SW480 (cell line): ENCODE measurements at places on chromosomes 2 and 18.

DNA sequence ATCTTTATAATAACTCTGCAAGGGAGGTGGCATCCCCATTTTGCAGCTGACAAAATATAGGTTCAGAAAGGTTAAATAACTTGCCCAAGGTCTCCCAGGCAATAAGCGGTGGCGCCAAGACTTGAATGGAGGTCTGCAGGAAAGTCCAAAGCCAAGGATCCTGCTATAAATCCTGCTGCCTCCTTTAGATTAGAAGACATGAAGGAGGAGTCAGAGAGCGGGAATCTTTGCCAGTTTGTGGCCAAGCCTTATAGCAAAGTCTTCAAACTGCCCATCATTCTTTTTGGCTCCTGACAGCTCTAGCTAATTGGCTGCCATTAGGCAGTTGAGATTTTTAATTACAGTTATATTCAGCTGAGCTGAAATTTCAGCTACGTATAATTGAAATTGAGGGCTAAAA, 114.3 kb downstream of the C1D start:
- no peak for DNase-seq

DNA sequence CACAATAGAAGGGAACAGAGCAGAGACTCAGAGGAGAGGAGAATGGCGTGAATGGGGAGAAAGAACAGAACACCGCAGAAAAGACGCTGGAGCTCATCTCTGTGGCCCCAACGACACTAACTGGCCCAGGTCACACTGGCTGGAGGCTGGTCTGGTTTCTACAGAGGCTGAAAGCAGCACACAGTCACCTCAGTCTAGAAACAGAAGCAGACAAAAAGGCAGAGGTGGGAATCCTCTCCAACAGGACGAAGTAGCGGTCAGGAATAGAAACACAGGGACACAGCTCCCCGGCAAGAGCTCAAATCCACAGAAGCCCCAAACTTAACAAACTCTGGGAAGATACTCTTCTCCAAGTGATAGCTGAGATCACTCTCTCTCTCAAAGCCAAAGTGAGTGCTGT, 9.2 kb downstream of the SLC66A2 start:
- no peak for DNase-seq

- DNase-seq, result no peak
Observed at GRCh38 chr2:96623116-96623515, 15.0 kb downstream of the KANSL3 start.

- no peak for DNase-seq
Observed at GRCh38 chr2:223641082-223641481, 38.9 kb upstream of the SCG2 start.

- DNase-seq, result no peak
Observed at GRCh38 chr18:75421656-75422055, 5.8 kb downstream of the SMIM21 start.

- DNase-seq, result no peak
Observed at GRCh38 chr2:218261423-218262236, 815 bp downstream of the GPBAR1 start.

DNA sequence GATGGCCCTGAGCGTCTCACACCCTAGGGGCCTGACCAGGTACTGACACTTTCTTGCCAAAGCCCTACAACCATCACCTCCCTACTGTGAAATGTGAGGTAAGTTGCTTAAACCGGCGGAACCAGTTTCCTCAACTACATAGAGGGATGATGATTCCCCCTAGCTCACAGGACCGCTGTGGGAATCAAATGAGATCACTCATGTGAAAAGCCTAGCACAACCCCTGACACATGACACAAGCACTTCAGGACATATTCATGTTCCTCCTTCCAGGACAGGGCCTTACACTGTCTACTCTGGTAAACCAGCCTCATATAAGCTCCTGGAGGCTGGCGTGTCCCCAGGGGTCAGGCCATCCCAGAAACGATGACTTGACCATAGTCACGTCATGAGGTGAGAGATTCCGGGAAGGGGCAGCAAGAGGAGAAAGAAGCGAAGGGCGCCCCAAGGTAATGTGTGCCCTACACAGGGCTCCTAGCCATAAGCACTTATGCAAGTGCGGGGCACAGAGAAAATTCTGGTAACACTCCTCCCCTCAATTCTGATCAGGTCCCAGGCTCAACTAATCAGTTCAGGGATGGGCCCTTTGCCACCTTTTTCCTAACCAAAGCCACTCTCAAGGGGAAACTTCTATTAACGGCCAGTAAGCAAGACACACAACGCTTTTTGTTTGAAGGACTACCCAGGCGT, 49.5 kb downstream of the C2orf42 start:
- DNase-seq, result peak; percentile 60

GRCh38 chr18:62138461-62139235, 48.2 kb downstream of the PIGN start:
- no peak for DNase-seq

DNA sequence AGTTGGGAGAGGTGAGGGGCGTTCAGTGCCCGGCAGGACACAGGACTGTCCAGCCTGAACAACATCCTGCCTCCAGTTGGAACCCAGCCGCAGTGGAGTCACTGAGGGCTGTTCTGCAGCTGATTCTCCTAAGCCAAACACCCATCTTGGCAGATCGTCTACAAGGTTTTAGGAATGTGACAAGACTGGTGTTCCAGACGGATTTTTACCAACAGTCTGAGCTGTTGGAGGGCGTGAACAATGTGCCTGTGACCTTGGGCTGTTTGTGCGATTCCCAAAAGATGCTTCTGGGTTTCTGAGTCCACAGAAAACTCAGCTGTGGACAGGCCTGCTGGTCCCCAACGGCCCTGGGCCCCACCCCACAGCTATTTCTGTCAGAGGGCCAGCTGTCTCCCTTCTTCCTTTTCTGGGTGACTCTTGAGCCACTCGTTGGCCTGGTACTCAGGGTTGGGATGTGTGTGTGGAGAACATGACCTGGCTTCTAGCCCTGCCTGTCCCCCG, 5.7 kb downstream of the LRRFIP1 start:
- no peak for DNase-seq

DNA sequence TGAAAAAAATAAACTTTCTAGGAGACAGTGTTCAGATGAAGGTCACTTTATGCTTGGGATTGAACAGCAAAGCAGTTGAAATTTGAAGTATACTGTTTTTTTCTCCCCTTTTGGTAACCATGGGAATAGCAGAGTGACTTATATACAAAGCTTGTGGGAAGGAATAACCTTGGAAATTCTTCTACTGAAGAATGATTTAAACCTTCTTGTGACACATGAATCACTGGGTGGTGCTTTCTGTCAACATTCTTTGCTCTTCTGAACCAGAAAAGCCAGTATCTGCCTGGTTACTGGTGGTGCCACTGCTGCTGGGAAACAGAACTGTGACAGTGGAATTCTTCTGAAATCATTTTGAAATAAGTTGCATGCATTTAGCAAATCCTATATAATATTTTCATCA, 39.4 kb upstream of the RND3 start:
- peak; percentile 7 for DNase-seq

GRCh38 chr2:172674034-172674967, 61.3 kb upstream of the RAPGEF4 start:
- DNase-seq, result no peak

DNA sequence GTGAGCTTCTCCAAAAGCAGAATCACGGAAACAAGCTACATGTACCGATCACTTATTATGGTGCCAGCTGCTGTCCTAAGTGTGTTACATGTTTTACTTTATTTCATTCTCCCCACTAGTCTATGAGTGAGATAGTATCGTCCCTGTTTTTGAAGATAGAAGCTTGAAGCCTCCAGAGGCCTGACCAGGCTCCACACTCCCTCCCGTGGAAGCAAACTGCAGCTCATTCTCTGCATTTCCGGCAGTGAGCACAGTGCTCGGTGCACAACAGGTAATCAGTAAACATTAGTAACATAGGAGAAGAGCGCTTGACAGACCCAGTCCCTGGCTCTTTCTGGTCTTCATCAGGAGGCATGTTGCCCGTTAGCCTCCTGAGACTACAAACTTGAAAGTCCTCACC, 72.9 kb downstream of the ZBTB7C start:
- DNase-seq, result no peak

DNA sequence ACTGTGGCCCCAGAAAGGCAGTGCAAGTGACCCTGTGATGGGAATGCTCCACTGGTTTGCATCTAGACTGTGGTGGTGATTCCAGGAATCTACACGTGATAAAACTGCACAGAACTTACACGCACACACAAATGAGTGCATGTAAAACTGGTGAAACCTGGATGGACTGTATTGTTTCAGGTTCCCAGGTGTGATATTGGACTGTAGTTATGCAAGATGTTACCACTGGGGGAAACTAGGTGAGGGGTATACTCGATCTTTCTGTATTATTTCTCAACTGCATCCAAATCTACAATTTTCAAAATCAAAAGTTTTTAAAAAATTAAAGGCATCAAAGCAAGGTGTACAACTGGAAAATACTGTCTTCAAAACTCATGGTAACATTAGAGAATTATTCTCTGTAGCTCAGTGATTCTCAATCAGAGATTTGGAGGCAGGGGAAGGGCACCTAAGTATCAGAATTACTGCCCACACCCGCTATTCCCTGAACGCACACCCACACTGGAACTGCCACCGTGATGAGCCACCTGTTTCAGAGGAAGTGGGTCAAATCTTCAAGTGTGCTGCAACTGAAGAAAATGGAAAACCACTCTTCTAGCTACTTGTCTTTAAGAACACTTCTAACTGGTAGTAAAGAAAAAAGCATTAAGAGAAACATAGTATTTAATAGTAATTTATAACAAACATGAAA, 26.7 kb downstream of the PTPN2 start:
- no peak for DNase-seq

DNA sequence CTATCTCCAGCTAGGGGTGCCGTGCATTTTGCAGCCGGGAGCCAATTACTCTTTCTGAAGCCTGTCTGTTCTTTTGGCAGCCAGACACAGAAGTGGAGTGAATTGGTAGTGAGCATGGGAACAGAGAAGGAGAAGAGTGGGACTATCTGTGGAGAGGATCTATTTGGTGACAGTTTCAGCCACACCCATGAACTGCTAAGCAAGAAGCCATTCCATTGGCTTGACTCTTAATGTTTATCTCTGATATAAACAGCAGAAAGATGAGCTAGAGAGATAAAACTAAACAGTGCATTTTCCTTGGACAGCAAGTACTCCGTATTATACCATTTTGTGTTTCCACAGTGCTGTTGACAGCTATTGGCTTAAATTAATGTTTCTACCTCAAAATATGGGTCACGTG, 259.6 kb upstream of the THUMPD2 start:
- no peak for DNase-seq

GRCh38 chr2:105582952-105583660, 161.6 kb upstream of the NCK2 start:
- peak; percentile 99 for DNase-seq

GRCh38 chr2:168717790-168718502, 84.5 kb upstream of the NOSTRIN start:
- DNase-seq, result no peak

DNA sequence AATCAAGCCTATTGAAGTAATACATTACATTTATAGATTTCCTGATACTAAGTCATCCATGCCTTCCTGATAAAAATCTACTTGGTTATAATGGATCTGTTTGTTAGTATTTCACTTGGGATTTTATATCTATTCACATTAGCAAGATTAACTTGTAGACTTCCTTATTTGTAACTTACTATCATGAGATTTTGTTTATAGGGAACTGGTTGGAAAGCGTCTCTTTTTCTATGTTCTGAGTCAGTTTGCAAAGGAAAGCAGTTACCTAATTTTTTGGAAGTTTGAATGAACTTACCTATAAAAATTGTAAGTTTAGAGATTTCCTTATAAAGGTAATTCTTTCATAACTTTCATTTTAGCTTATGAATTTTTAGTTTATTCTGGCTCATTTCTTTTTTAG, 141.4 kb downstream of the SMAD7 start:
- DNase-seq, result no peak

DNA sequence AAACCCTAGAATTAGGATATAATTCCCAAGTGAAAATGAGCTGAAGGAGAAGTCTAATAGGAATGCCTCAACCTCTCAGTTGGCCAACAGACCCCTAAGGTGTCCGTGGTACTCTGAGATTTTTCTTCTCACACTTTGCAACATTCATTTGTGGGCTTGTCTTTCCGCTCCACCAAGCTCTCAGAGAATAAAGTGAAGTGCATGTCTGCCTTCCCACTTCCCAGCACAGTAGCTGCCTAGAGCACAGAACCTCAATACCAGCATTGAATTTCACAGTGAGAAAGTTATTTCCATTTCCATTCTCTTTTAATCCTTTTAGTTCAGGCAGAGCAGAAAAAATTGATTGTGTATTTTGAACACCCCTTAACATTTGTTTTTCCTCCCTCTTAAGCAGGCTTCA, 451.8 kb downstream of the TGIF1 start:
- DNase-seq, result no peak

- DNase-seq, result no peak
Observed at GRCh38 chr18:37967261-37967660, 401.7 kb upstream of the CELF4 start.

GRCh38 chr2:176976736-176977685, 235.6 kb upstream of the HNRNPA3 start:
- no peak for DNase-seq

GRCh38 chr2:231710799-231711676, 2.7 kb downstream of the PTMA start:
- no peak for DNase-seq

DNA sequence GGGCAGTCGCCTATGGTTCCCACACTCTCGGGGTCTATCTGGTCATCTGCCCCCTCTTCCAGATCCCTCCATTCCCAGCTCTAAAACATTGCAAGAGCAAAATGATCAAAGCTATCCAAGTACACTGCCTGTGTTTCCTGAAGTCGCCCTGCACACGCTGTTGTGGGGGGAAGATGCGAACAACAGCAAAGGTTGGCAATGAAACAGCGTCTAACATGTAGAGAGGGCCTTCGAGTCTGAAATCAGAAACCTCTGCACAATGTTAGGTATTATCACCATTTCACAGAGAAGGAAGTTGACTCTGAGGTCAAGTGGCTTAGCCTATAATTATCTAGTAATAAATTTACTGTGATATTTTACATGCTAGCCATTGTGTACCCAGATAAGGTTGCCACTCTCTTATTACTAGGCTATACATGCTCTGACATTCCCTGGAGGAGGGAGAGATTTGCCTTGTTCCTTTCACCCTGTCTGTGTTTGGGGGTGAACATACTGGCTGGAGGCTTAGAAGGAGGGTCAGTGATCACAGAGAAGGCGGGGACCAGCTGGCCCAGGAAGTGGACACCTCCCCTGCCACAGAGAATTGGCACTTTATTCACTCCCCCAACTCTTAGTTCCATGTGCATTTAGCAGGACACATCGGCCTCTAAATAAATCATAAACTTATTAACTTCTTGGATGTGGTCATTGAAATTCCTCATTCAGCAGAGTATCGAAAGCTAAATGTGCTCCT, 36.8 kb downstream of the KCTD1 start:
- DNase-seq, result no peak

- peak; percentile 7 for DNase-seq
Observed at GRCh38 chr2:192197357-192197756, 2.6 kb upstream of the TMEFF2 start.

GRCh38 chr18:4211111-4211837, 243.8 kb downstream of the DLGAP1 start:
- no peak for DNase-seq

- no peak for DNase-seq
Observed at GRCh38 chr2:125330133-125330532, 1305.0 kb downstream of the CNTNAP5 start.

DNA sequence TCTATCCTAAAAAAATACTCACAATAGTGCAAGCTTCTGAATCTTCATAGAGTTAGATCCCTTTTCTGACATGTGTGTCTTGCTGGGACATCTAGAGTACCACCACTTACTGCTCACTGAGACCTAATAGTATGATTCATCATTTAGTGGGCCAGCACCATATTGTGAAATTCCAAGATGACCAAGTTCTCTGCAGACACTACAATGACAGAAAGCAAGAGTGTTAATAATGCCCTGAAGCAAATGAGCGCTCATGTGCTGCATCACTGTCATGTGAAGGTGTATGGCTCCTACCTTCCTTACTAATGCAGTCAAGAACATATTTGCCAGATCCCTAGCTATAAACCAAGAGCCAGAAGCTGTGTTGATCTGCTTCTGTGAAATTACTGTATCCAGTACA, 606.2 kb upstream of the NXPH2 start:
- no peak for DNase-seq
